ENCODE measurements at places on chromosomes 6 and 20.

GRCh38 chr6:161547617-161548016 lies 273.8 kb upstream of the AGPAT4 start:
- DNase-seq, result no peak

DNA sequence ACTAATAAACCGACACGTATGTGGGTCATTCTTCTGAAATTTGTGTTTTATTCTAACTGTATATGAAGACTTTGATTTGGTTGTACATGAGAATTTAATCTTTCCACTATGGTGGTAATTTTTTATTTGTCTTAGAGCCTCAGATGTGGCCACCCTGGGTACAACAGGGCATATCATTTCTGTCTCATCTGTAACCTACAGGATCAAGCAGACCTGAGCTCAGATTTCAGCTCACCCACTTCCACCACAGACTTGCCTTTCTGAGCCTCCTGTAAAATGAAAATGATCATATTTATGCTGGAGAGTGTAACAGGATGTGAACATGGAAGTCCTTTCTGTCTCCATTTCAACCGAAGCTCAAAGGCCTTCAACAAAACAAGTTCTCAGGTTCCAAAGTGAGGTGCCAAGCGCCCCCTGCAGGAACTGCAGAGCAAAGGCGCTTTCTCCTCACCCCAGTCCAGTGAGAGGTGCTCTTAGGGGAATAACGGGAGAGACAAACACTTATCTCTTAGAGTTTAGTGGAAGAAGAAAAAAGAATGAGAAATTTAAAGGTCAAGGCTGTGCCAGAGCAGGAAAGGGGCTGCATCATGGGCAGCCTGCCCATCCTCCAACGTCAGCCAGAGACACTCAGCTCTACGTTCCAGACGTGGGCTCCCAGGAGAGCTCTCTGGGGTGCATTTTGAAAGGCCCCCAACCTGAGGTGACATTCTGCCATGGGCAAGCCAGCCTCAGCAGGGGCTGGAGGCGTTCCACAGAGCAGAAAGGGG lies 23.0 kb upstream of the CD24 start:
- DNase-seq, result peak; percentile 36

GRCh38 chr6:127134136-127134535 lies 15.7 kb downstream of the RSPO3 start:
- DNase-seq, result no peak

- DNase-seq, result no peak
These were observed 21.9 kb downstream of the ECT2L start for GRCh38 chr6:138817799-138818198.

DNA sequence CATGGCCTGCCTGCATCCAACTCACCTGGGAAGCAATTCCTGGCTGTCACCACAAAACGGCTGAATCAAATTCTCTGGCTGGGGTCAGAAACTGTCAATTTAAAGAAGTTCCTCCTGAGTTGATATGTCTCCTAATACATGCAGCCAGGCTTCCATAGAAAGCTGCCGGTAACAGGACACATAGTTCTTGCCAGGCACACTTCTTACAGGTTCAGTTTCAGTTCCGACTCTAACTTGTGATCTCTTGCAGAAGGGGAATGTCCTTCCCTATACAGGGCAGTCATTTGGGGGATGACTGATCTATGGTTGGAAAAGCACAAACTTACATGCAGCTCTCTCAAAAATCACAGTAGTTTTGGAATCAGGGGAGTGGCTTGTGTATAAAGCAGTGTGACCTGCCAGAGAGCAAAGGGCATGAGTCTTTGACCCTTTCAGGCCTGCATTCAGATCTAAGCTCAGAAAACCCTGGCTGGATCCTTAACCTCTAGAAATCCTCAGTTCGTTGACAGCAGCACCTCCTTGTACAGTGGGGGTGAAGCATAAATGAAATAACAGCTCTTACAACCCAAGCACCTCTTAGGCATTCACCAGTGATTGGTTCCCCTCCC lies 195.6 kb downstream of the SCP2D1 start:
- DNase-seq, result no peak

DNA sequence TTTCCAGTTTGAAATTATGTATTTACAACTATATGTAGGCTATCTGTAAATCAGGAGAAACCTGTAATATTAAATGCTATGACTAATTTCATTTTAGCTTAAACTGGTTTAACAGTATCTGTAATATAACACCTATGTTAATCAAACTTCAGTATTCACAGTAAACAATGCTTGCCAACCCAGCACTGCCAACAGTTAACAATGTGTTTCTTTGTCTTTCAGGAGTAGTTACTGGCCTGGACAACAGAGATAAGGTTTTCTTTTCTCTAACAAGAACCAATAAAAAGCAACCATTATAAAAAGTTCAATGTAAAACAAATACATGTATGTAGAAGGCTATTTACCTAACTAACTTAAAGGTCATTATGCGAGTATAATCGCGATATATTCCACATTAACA lies 158.8 kb downstream of the CDK19 start:
- DNase-seq, result no peak

DNA sequence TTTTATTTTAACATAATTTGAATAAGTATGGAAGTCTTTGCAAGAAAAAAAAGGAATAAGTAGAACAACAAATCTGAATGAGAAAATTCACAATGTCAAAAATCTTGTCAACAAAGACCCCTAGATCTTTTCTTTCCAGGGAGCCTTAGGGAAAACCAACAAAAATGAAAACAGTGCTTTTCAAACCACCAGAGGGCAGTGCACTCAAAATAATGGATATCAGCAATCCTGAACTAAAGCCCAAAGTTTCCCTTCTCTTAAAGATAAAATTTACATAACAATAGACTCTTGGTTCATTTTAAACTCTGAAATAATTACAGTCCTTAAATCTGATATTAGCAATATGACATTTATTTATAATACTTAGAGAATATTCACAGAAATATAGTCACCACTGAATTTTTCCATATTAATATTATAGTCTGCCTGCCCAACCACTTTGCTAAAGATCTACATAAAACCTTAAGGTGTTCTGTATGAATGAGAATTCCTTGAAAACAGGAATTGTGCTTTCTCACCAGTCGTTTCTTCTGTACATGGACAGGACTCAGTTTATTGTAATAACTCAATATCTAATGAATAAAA lies 105.3 kb upstream of the BMP5 start:
- no peak for DNase-seq

DNA sequence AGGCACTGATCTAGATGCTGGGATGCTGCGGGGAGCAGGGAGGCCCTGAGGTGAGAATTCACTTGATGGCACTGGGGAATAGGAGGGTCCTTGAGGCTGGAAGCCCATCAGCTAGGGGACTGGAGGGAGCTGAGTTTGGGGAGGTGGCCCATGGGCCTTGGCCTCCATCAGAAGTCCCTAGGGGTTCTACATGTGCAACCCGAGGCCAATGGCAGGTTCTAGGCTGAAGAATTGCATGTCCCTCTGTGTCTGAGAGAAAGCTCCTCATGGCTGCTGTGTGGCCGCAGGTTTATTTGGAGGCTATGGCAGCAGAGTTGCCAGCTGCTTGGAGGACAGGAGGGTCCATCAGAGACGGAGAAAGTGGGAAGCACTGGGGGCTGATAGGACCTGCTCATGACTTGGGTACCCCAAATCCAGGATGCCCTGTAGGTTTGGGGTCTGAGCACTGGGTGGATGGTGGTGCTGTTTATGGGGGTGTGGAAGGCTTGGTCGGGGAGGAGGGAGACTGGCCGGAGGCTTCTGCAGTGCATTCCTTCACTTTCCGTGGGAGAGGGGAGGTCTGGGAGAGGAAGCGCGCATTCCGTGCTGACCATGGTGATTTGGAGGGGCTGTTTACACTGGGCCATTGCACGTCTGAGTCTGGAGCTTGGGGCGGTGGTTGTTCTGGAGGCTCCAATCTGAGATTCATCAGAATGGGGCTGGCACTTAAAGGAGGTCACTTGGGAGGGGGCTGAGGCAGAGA lies 24.8 kb upstream of the PHACTR3 start:
- DNase-seq, result no peak

GRCh38 chr6:710601-711571 lies 17.9 kb upstream of the EXOC2 start:
- peak; percentile 57 for DNase-seq

GRCh38 chr20:15925376-15925775 lies 647.9 kb downstream of the KIF16B start:
- no peak for DNase-seq

- no peak for DNase-seq
These were observed 128.4 kb upstream of the SGK1 start for GRCh38 chr6:134446218-134446848.

DNA sequence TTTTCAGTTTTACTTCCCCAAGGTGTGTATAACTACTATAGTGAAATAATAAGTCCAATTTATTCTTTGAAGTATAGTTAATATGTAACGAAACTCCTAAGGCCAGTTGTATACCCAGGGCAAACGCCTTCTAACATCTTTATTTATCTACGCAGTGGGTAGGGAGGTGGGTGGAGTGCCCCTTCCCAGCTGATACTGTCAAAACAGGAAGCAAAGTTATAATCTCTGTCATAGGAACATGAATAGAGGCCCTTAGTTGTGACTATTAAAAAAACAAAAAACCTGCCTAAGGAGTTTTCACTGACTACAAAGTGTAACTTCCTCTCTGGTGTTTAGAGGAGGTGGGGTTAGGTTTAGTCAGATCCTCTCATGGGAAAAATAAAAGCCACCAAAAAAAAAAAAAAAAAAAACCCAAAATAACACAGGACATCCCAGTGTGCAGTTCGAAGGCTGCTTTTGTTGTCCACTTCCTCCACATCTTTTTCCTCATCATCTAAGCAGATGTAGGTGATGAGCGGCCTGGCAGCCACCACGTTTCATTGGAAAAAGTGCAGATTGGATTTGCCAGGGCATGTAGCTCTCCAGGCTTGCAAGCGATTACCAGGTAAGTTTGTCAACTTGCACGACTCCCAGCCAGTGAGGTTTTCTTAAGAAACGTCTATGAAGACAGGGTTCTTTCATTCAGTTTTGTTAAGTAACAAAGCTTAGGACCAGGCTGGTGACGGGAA lies 58.7 kb downstream of the UTRN start:
- DNase-seq, result no peak

GRCh38 chr20:11234608-11235007 lies 560.8 kb upstream of the JAG1 start:
- DNase-seq, result no peak

GRCh38 chr20:39985271-39985827 lies 703.7 kb downstream of the MAFB start:
- no peak for DNase-seq

DNA sequence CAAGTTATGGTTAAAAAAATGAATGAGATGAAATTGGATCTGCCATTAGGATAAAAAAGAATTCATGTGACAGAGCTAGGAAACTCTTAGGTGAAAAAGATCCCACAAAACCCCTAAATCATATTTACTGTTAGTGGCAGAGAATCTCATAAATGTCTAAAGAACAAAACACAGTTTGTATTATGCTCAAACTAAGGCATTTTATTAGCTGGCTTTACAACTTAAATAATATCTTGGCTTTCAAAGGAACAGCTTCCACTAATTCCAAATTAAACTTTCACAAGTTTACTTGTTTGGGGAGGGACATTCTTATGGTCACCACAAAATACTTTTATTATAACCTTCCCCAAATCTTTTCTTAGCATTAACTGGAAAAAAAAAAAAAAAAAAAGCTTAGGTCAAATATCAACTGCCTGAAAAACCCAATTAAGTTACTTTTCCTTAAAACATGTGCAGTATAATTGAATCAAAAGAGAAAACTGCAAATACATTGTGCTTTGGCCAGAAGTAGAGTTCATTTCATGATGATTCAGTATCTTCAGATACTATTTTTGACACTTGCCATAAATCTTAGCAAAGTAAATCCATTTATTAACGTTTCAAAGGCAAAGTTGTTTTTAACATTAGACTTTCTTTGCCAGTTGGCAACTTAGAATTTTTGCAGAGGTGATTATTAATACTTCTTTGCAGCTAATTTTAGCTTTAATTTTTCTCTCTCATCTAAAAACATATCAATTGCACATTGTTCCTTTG lies 14.7 kb upstream of the ALDH8A1 start:
- DNase-seq, result no peak

GRCh38 chr6:142845143-142845571 lies 99.8 kb downstream of the HIVEP2 start:
- DNase-seq, result no peak

DNA sequence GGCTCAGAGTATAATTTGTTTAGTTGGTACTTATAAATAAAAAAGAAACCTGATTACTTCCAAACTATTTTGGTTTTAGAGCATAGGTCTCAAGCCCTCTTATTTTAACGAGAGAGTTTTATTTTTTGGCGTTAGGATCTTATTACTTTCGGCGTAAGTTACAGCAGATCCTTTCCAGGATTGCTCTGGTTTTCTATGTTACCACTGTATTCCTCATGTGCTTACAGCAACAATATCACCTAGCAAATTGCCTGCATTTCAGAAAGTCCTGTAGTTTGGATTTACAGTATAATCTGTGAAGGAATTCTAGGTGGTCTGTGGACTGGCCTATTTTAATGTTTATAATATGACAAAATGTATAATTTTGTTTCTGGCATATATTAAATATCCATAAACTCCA lies 54.1 kb downstream of the TRMT11 start:
- no peak for DNase-seq

DNA sequence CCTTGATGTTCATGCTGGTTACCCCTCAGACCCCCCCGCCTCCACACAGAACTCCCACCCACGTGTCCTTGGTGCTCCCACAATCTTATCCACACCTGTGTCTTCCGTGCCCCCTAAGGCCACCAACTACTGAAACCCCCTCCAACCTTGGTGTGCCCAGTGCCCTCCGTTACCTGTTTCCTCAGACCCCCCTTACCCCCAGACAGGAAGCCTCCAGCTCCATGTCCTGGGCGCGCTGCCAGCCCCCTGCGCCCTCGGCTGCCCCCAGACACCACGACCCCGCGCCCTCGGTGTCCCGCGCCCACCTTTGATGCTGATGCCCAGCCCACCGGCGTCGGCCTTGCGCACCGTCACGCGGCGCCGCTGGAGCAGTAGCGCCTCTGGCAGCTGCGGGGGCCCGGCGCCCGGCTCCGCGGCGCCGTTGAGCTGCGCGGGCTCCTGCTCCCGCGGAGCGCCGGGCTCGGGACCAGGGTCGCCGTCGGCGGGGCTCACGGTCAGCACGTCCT lies 504 bp downstream of the SNTA1 start:
- peak; percentile 35 for DNase-seq

DNA sequence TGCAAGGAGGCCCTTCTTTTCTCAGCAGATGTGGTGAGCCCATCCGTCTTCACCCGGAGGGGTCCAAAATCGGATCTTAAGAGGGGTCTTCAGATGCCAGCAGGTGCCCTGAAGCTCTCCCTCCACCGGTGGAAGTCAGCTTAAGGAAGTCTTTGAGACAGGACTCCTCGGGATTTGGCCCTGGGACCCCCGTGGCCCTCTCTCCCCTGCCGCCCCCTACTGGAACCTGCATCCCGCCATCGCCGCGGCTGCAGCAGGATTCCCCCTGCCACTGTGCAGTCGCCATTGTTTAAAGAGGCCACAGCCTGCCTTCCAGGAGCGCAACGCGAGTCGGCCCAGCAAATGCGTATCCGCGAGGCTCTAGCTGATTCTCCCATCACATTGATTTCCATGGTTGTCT lies 292.5 kb upstream of the ZNF337 start:
- no peak for DNase-seq
